ENCODE measurements at places on chromosomes 2 and 18.

- peak; percentile 53 for DNase-seq
Measured at GRCh38 chr2:62505750-62506420, at the start of gene TMEM17. TSS of gene TMEM17 (minus strand) at chr2:62506195. CDS start at chr2:62506129, 66 bp downstream.

GRCh38 chr18:58793361-58793760 is 71.3 kb upstream of the ZNF532 start:
- DNase-seq: no peak

- no peak for DNase-seq
Measured at GRCh38 chr2:21939967-21940366, 816.2 kb downstream of the TDRD15 start.

GRCh38 chr2:173462892-173463840 is 108.5 kb downstream of the CDCA7 start:
- no peak for DNase-seq

DNA sequence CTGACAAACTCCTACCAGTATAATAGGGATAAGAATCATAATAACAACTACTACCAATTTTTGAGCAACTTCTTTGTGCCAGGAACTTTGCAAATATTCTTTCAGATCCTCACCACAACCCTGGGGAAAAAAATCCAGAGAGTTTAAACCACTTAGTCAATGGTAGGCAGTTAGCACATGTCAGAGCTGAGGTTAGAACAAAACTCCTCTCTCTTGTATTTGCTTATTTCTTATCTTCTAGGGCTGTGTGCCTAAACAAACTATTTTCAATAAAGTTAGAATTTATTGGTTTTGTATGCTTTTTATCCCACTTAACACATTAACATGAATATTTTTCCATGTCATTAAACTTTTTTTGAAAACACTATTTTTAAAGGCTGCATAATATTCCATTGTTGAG is 127.1 kb downstream of the BCL11A start:
- no peak for DNase-seq

DNA sequence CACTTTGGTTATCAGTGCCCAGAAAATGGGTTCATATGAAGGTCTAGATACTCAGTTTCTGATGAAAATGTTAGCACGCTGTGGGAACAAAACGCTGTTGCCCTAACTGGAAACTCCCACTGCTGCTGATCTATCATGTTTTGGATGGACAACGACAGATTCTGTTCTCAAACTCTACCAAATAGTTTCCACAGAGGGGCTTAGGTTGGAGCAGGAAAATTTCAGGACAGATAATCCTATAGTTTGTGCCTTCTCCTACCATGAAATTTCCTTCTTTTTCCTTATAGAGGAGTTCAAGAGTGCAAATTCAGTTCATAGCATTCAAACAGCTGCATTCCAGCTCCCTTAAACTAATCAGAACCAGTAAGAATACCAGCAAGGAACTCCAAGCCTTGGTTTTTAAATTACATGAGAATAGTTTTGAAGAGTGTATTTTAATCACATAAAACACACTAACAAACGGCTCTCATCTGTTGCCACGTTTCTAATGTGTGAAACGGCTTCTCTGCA is 58.7 kb upstream of the RALBP1 start:
- no peak for DNase-seq

DNA sequence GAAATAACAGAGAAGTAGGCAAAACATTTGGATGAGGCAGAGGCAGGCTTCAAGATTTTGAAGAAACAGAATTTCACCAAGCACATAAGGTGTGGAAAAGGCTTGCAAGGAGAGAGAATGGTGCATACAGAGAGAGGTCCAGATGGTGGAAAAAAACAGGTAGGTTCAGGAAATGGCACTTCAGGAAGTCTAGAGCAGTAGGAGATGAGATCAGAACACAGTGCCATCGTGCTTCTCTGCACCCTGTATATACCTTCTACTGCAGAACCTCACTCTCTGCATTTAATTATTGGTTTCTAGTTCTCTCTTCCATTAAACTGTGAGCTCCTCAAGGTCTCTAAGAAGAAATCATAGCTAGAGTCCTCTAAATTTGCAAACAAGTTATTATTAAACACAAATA is 2.4 kb downstream of the PAIP2B start:
- DNase-seq: no peak

GRCh38 chr2:68741805-68742306 is 7.2 kb downstream of the ARHGAP25 start:
- DNase-seq: no peak

- DNase-seq: no peak
Measured at GRCh38 chr2:116687371-116687770, 1127.1 kb upstream of the DDX18 start.

- no peak for DNase-seq
Measured at GRCh38 chr2:68158134-68158447, 403 bp downstream of the PNO1 start.

DNA sequence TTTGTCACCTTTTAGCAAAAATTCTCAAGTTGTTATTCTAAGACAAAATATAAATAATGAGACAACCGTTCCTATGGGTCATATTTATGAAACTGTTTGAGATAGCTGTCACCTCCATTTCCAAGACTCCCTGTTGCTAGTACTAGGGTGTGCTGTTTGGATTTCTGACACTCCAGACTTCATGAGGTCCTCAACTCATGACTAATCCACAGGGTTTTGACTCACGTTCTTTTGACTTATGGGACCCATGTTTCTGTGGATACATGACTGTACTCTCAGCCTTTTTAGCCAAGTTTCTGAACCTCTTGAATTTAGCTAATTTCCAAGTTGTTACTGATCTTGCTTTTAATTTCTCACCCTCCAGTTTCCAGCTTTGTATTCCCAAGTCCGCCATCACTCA is 178.7 kb upstream of the FAM98A start:
- DNase-seq: no peak

- no peak for DNase-seq
Measured at GRCh38 chr2:63866009-63866709, 24.5 kb downstream of the UGP2 start.

DNA sequence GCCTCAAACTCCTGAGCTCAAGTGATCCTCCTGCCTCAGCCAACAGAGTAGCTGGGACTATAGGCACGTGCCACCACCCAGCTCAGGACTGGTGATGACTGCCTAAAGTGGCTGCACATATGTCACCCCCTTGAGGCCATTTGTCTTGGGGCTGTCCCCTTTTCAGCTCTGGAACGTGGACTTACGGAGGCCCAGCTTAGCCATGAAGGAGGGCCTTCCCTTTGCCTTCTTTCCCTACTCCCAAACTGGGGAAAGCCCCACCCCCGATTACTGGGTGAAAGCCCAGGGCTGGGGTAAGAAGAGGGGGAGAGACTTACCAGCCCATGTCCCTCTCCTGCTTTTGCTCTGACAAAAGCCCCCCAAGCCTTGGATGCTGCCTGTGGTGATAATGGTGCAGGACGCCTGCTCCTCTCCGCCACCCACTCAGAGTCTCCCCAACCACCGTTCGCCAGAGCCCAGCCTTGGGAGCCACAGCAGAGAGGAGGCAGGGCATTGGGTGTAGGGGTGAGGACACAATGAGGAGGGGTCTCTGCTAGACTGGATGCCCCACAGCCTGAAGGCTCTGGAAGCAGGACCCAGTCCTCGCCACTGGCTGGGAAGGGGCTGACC is 2.5 kb upstream of the DUSP2 start:
- no peak for DNase-seq

DNA sequence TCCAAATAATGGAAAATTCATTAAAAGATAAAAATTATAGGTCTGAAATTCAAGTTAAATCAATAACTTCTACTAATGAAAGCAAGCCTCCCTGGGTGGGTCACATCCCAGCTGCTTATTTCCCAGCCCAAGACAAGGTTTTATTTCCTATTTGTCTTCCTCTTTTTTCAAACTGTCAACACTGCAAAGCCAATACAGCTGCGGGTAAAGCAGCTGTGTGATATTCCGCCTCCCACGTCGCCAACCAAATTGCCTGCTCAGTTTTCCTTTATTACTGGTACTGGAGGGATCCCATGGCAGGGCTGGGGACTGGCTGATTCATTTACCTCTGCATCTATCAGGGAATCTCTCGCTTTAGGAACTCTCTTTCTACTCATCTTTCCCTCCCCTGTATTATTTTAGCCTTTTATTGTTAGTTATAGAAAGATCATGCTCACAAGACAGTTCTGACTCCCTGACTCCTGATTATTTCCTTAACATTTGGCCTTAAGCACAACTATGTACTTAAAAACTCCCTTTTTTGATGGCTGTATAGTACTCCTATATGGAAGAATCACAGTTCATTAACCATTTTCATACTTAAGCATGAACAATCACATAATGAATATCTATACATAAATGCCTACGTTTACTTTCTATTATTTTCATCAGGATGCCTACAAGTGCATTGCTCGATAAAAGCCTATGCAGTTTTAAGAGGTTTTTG is 253.1 kb downstream of the CDCA7 start:
- DNase-seq: no peak

DNA sequence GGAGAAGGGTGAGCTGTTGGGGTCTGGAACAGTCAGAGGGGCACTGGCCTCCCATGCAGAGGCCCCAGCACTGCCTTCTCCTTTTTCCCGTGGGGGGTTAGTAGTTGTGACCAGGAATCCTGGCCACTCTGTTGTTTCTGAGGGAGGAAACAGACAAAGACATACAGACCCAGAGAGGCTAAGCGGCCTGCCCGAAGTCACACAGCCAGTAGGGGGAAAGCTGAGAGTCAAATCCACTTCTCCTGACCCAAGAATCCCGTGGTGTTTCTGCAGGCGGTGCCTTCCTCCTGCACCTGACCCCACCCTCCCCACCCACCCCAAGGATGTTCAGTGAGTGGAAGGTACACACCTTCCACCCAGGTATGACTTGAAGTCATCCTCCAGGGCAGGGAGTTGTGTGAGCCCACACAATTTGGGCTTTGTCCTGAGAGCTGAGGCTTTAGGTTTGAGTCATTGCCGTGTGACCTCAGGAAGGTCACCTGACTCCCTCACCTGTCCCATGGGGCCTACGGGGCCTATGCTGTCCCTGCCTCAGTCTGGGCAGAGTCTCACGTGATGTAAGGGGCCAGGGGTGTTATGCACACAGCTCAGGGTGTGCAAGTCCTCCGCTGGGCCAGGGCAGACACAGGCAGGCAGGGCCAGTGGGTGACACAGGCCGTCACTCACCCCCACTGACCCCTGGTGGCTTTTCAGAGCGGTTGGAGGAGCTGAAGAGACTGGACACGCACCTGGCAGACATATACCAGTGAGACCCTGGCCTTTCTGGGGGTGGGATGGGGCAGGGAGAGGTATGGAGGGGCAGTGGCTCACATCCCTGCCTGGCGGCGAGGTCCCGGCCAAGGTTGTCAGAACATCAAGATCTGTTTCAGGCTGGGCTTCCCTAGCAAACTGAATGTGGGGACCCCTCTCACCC is 5.0 kb downstream of the NT5DC4 start:
- DNase-seq: no peak

DNA sequence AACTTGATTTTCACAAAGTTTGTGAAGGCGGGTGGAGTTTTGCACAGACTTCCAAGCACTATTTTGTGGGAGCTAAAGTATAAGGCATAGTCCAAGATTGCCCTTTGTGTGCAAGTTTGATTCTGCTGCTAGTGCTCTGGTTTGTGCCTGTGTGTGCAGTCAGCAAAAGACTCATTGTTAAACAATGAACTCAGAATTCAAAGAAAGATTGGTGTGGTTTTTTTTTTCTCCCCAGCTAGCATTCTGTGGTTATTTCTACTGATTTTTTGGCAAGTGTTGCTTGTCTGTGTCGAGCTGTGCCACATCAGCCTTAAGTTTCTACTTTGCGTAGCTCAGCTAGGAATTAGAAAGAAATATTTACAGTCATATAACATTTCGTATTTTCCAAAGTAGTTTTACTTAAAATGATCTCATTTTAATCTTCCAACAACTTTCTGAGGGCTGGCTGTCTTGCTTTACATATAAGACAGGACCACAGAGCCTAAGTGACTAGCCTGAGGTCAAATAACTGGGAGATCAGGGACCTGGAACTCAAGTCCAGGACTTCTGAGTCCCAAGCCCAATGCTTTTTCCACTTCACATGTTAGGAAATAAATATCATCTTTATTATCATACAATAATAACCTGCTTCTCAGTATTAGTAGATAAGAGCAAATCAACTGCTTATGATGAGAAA is 69.8 kb downstream of the BABAM2 start:
- DNase-seq: no peak

DNA sequence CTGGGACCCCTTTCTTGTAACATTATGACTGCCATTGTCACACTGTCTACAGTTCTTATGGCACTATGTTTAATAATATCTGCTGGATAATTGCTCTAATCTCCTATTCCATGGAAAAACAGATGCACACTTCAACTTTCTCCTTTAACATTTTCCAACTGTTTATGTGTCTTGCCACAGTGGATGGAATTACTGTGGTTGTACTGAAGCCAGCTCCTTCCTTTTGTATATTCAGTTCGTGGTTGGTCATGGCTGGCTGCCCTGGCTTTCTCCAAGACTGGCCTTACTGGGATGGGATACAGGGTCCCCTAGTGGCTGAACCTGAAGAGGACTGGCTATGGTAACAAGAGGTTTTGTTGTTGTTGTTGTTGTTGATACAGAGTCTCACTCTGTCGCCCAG is 113.9 kb downstream of the SS18 start:
- DNase-seq: no peak

DNA sequence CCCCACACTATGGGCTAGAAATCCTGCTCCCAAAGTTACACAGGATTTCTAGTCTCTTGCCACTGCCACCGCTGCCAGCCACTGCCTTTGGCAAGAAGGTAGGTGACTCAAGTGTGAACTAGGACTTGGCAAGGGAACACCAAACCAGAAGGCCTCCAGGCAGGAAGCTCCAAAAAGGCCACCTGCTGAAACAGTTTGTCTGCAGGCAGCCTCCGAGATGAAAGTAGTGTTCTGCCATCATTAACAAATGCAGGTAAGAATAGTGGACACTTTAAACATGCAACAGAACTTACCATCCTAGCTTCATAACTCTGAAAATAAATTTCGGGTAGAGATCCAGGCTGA is 3.9 kb downstream of the ANKRD44 start:
- no peak for DNase-seq

DNA sequence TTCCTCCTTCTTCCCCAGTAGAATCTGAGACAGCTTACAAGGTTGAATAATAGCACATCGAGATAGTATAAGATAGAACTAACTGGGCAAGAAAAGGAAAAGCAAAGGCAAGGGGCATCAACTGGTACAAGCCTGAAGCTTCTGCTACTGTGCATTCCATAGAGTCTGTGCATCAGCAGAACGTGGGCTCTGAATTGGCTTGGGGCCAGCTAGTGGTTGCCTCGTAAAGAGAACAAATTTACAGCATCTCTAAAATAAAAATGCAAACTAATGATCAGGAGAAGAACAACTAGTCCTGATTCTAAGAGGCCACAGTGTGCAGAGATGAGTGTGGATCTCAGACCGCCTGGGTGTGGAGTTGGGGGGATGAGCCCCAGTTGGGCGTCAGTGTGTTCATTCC is 36.6 kb downstream of the UPP2 start:
- no peak for DNase-seq

GRCh38 chr18:78770823-78771139 is 208.8 kb upstream of the SALL3 start:
- DNase-seq: no peak

DNA sequence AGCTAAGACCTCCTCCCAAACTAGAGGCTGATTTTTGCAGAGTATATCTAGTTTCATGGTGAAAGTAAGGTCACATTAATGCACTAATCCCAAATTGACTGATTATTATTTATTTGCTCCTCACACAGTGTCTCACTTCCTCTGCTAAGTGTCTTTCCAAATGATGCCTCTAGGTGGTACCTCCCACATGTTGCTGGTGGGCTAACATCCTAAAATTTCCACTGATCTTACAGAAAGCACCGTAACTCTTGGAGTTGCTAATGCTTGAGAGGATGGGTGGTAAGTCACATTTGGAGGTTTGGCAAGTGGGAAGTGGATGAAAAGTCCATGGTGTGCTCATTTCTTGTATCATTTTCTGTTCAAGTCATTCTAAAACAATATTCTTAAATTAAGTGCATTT is 428.7 kb upstream of the GYPC start:
- no peak for DNase-seq

All from stimulated activated CD4-positive, alpha-beta T cell treated with anti-CD3 and anti-CD28 coated beads, Interleukin-12 subunit alpha, Interleukin-12 subunit beta, amount 100 ng/mL, for 24 hours (primary cell).